ENCODE measurements at places on chromosomes 6 and 20.

GRCh38 chr6:144749263-144749662 lies 464.1 kb downstream of the UTRN start:
- DNase-seq: no peak

DNA sequence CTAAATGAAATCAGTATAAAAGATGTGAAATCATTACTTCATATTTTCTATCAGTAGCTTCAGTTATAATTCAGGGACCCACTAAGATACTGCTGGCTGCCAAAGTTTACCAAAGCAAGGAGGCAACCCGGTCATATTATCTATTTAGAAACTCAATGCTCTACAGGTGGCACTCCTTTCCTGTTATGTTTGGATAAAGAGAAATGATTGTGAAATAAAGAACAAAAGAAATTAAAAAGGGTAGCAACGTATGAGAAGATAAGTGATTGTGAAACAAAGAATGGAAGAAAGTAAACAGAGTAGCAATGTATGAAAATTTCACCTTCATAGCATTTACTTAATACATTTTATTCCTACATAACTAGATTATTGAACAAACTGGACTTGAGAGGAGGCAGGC lies 45.2 kb downstream of the RSPH3 start:
- no peak for DNase-seq

DNA sequence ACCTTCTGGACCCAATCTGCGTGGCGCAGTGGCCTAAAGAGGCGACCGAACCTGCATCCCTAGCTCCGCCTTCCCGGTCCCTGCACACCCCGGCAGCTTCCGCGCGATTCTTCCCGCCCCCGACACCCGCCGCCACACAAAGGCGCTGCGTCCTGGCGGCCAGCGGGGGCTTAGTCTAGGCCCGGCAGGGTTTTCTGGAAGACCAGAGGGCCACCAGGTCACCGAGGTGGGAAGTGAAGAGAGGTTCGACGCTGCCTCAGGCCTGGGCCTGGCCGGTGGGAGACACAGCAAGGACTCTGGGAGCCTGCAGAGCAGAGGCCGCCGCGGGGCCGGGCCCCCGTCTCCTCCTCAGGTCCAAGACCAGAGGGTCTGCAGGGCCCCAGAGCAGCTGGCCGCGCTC lies 154.9 kb downstream of the OR2B2 start:
- no peak for DNase-seq

DNA sequence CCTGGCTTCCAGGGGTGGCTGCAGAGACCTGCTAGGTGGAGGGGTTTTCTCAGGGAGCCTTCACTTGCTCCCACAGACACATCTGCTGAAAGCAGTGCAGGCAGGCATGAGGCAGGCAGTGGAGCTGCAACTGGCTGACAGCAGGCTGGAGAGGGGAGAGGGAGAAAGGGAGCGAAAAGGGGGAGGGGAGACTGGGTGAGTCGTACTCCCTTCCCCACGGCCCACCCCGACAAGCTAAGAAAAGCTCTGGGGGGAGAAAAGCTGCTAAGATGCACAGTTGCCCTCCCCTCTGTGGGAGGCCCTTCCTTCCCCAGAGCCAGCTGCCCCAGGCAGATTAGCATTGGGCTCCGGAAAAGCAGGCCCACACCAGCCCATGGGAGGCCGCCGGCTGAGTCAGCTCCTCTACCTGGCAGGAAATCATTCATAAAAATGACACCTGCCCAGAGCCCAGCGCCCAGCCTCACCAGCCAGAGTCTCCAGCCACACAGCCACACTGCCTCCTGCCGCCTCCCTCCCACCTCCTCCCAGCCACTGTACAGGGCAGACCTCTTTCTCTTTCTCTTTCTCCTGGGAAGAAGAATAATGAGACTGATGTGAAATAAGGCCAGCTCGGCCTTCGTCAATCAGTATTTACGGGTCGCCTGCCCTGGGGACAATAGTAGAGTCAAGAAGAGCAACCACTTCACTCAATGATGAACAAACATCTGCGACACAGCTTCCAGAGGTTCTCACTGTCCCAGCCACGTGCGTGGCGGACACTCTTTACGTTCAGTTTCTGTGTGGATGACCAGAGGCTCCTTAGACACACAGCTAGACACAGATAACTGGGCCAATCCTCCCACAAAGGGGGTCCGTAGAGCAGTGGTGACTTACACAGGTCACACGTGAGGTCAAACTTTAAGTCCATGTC lies 7.7 kb upstream of the C20orf203 start:
- no peak for DNase-seq

DNA sequence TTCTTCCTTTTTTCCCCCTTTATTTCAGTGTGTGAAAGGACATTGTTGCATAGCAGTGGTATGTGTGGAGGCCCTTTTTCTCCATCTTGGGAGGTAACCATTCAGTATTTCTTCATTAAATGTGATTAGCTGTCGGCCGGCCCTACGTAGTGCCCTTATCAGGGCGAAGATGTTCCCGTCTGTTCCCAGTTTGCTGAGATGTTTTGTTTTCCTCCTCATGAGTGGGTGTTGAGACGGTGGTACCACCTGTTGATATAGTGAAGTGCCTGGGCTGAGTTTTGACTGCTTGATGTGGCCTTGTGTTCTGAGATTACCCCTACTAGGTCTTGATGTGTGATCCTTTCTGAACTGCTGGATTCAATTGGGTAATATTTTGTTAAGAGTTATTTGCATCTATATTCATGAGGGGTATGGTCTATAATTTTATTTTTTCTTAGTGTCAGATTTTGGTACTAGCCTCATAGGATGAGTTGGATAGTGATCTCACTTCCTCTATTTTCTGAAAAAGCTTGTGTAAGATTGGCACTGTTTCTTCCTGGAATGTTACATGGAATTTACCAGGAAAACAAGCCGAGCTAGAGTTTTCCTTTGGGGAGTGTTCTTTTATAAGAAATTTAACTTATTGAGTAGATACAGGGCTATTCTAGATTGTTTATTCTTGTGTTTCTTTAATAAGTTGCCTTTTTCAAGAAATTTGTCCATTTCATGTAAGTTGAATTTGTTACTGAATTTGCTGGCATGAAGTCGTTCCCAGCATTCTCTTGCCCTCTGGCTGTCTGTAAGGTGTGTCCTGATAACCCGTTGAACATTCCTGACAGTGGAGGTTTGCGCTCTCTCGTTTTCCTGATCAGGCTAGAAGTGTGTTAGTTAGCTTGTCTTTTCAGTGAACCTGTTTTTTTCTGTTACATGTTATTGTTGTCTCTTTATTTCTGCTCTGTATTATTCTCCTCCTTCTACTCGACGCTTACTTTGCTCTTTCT lies 4.3 kb downstream of the MTG2 start:
- DNase-seq: no peak

DNA sequence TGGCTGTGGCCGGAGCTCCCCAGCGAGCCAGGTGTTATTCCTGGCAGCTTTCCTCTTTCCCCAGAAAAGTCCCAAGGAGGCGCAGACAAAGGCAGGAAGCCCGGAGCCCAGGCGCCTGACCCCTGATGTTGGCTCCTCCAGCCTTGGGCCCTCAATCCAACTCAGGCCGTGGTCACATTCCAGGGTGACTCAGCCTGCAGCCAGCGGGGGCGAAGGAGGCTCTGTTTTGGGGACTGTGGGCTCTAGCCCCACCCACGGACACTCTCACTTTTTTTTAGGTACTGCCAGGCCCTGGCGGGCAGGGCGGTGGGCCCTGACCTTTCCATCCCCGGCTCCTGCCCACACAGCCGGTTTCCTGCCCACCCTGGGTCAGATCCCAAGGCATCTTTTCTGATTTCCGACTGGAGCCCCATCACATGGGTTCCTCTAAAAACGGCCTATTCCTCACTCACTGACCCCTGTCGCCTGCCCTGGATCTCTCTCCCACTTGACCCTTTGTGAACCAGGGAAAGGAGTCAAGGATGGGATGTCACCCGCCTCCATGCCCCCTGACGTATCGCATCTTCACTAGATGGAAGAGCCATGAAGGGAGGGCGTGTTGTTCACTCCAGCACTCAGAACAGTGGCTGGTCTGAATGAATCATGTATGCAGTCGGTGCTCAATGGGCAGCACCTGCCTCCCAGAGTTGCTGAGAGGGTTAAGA lies 5.5 kb downstream of the PTGIS start:
- no peak for DNase-seq

DNA sequence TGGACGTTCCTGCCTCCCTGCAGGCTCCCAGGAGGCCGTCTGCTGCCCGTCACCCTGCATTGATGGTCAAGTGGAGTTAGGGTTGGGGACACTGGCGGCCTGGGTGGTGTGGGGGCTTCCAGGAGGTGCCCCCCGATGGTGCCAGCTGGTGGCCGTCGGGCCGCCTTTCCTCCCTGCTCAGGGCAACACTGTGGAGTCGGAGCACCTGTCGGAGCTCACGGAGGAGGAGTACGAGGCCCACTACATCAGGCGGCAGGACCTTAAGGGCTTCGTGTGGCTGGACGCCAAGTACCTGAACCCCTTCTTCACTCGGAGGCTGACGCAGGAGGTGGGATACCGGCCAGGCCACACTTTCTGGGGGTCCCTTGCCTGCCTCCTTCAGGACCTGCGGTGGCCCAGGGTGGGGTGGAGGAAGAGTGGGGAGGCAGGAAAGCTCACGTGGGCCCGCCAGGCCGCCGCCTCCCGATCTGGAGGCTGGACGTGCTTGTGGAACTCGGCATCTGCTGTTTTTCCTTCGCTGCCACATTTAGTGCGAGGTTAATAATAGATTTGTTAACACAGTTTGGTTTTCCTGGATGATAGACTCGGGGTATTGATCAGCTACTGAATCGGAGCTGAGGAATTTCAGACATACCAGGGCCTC lies 28.6 kb downstream of the SPATA2 start:
- no peak for DNase-seq

DNA sequence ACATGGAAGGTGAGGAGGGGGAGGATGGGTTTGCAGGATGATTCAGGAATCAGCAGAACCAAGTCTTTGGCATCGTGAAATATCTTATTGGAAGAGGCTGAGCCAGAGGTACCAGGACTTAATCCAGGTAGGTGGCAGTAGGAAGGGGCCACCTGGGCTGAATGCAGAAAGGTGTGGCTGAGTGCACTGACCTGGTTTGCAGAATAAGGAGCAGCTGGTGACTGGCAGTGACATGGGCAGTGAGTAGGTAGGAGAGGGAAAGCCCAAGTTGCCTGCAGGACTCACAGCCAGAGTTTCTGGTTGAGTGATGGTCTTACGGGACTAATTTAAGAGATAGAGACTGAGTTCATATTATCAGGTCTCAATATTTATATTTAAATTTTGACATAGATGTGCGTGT lies 1.1 kb upstream of the PBOV1 start:
- DNase-seq: no peak

All from skin of body (tissue), 3 donors.